T-helper 17 cell (primary cell): ENCODE measurements at places on chromosomes 3 and 15. TPM values are rescaled to one million over a fixed set of nuclear protein-coding genes. Genes with fewer than 3 reads are reported as not detected.

DNA sequence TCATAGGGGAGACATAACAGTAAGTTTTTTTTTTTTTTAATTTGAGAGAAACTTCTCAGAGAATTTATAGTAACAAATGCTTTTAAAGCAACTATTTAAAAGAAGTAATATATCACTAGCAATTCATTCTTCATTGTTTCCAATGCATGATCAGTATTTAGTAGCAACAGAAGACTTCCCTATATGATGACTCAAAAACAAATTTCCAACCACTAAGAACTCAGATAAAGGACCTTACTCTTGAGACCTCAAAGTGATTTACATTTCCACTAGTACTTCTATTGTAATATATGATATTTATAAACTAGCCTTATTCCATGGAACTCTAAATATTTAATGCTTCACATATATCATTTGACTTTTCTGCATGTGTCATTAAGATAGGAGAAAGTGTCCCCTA is 356.3 kb downstream of the ZBTB20 start:
- no peak for DNase-seq

GRCh38 chr3:196518966-196519717 is 4.0 kb upstream of the SMCO1 start:
- peak; percentile 29 for DNase-seq

DNA sequence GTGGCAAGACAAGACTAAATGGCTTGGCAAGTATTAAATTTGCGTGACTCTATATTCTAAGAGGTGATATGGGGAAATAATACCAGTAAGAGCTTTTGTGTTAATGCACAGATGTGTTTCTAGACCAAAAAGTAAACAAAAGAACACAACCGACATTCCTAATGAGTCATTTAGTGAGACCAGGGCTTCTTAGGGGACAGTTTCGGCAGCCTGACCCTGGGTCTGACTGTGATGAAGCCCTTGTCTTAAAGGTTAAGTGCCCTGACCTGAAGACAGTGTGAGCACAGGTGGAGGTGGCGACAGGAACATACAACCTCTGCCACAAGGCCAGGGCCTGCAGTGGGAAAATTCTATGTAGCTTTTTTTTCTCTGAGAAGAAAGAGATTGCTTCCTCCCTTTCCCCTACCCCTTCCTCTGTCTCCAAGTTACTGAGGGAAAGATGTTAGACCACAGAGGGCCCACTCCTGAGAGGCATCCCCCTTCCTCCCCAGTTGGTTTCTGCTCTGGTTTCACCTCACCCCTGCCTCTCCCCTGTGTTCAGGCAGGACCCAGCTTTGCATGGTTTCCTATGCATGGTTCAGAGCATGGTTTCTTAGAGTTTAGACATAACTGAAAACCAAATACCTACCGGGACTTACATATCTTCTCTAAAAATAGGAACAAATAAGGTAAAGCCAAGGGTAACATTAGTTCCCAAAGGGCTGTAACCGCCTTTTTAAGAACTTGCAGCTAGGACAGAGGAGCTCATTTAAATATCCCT is 24.8 kb upstream of the CMTM7 start:
- no peak for DNase-seq

GRCh38 chr3:105963161-105963560 is 94.3 kb upstream of the CBLB start:
- no peak for DNase-seq

- no peak for DNase-seq
Measured at GRCh38 chr3:180011927-180012326, 24.8 kb downstream of the PEX5L start.

DNA sequence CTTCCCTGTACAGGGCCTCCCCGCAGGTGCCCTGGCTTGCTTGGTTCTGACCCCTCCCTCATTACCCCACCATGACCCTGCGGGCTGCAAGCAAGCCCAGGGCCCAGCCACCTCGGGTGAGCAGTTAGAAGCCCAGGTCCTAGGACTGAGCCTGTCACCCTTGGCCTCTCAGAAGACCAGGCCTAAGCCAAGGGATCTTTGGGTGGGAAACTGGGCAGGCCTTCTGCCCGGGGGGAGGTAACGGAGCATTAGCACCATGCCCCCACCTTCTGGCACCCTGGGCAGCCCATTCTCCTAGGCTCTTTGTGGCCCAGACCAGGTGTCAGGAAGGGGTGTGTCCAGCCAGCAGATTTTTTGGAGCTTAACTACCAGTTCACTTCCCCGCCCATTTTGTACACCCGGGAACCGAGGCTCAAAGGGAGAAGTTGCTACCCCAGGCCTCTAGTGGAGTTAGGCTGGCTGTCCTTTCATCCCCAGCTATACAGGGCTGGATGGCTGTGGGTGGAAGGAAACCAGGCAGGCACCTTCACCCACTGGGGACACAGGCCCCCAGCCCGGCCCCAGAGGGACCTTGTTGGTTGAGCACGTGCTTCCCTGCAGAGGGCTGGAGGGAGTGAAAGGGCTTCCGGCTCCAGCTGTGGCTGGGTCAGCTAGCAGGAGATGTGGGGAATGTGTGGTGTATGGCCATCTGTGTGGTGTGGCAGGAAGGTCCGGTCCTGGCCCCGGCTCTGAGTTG is 1.4 kb downstream of the CSK start:
- no peak for DNase-seq

DNA sequence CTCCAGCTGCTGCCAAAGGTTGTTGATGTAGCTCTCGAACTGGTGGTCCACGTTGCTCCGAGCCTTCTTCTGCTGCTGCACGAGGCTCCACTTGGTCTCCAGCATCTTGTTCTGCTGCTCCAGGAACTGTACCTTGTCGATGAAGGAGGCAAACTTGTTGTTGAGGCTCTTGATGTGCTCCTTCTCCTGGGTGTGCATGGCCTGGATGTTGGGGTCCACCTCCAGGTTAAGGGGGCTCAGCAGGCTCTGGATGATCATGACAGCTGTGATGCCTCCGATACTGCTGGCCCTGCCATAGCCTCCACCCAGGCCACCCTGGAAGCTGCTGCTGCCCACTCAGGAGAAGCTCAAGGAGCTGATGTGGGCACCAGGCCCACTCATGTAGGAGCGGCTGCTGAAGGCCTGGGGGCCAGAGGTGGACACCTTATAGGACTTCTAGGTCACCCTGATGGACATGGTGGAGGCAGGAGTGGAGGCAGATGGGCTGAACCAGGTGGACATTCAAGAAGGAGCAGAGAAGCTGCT is 14.9 kb upstream of the PSTPIP1 start:
- DNase-seq: no peak

DNA sequence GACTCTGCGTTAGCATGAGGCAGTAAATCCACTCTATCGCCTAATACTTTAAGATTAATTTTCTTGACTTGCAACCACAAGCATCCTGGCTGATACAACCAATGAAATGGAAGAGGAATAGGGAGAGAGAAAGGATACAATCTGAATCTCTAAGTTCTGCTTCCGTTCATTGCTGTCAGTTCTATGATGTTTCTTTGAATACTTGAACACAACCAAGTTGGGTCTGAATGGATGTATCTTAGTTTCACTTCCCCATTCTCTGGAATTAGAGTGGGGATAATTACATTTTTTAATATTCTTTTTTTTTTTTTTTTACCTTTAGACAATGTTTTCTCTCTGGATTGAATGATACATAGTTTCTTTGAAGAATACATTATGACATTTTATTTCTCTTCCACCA is 22.9 kb downstream of the PDE8A start:
- no peak for DNase-seq

GRCh38 chr3:175620532-175620931 is 761.4 kb downstream of the NAALADL2 start:
- DNase-seq: no peak

GRCh38 chr3:177914224-177914623 is 622.0 kb upstream of the KCNMB2 start:
- no peak for DNase-seq

DNA sequence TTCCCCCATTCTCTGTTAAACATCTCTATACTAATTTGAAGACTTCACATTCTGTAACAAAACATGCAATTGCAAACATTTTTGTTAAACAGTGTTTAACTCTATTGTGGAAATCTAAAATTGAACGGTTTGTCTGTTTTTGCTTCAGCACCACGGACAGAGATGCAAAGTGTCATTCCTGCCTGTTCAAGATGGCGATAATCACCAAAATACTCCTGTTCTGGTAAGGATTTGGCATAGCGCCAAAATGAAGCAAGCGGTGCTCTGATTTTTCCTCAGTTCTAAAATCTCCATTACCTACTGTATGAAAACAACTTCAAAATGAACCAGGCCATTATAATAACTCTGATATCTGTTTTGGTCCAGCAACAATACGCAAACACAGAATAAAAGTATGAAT is 129.7 kb upstream of the TUSC7 start:
- DNase-seq: no peak

GRCh38 chr3:123658118-123658851 is 73.4 kb upstream of the HACD2 start:
- DNase-seq: no peak

GRCh38 chr15:32861174-32861573 is 143.4 kb downstream of the GREM1 start:
- DNase-seq: no peak

DNA sequence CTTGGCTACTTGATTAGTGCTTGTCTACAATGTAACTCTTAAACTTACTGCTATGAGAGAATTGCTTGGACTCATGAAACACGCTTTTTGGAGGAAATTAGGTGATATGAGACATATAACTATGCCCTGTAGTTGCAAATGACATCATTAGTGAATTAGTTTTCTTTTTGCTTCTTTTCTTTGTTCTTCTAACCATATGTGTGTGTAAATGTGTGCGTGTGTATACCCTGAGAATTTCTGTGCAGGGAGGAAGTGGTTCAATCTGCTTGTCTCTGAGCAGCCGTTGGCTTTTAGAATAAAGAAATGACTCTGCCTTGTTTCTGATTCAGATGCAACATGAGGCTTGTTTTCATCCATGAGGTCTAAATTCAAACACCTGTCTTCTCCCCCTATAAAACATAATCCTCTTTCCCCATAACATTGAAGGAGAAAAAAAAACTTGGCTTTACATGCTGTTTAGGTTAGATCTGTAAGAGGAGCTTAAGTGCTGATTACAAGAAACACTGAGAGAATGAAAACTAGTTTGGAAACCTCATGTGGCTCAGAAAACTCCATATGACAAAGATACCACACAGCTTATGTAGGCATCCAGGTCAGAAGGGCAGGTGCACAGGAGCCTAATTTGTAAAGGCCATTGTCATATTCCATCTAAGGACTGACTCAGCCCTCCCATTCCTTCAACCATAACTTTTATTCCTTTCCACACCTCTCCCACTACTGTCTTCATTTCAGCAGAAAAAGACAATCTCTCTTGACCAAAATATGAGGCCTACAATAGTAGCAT is 30.5 kb upstream of the BLM start:
- DNase-seq: no peak

GRCh38 chr3:14925729-14926591 is 21.4 kb upstream of the NR2C2 start:
- no peak for DNase-seq

GRCh38 chr15:66131200-66131599 is 122.3 kb downstream of the MEGF11 start:
- no peak for DNase-seq

DNA sequence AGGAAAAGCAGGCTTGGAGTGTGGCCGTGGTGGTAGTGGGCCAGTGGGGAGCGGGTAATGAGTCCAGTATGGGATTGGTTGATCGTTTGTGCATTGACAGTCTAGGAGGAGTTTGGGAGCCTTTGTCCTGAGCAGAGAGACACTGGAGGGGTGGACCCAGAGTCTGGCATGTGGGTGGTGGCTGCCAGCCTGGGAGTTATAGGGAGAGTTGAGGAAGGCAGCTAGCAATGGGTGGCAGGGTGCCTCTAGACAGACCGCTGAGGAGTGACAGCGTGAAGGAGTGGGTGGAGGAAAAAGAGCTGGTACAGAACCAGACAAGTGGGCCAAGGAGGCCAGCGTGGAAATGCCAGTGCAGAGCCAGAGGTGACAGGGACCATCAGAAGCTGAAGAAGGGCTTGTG is 1.9 kb upstream of the CCK start:
- no peak for DNase-seq

GRCh38 chr3:108389372-108389771 is 93.0 kb downstream of the HHLA2 start:
- no peak for DNase-seq

DNA sequence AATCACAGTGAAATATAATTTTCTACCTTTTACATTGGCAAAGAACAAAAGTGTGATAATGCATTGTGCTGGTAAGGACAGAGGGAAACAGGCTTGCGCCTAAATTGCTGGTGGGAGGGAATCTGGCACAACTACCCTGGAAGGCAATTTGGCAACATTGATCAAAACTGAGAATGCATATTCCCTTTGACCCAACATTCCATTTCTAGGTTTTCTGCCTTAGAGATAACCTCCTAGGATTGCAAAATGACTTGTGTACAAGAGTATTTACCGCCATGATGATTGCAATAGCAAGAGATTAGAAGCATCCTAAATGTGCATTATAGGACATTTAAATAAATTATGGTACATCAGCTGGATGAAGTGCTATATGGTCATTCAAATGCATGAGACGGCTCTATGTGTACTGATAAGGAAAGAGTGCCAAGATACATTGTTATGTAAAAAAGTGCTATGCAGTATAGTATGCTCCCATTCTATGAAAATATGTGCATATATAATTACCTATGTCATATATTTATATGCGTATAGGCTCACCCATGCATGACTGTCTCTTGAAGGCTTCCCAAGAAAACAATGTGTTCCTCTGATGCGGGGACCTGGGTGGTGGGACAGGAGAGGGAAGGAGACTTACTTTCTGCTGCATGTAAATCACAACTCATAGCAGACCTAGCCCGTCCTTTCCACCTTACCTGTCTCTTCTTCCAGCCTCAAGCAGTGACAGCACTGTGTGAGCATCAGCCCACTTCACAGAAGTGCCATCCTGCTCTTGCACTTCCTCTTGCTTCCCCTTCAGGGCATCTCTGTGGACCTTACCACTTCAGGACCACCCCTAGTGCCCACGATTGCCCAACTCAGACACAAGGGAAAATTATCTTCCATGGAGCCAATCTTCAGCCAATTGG is 249.9 kb upstream of the TLE3 start:
- no peak for DNase-seq

DNA sequence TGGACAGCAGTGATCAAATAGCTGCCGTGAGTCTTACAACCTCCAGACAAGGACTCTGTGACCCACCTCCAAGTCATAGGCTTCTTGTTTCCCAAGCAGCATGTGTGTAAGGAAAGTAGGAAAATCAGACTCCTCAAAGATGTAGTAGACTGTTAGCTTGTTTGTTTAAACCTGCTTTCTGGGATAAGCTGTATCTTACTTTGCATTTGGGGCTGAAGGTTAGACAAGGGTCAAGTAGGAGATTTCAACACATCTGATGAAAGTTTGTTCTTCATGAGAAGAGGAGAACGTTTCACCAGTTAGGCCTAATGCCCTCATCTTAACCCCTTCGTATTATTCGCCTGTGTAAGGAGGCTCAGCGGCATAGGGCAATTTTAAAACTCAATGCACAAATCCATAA is 756.4 kb upstream of the NR2F2 start:
- DNase-seq: no peak

CD96 gene
- 190 TPM for total RNA-seq

ANKRD63 gene
- not detected for total RNA-seq

SLCO3A1 gene
- 55.9 TPM for total RNA-seq

PTPRG gene
- not detected for total RNA-seq

CACNA2D3 gene
- not detected for total RNA-seq

PLA2G4E gene
- total RNA-seq: not detected

OSTN gene
- total RNA-seq: not detected

SPESP1 gene
- not detected for total RNA-seq

WDR53 gene
- total RNA-seq: 29.6 TPM

ZNF502 gene
- 2.2 TPM for total RNA-seq
